ENCODE measurements at places on chromosomes 3 and 15. TPM values are rescaled to one million over a fixed set of nuclear protein-coding genes. Genes with fewer than 3 reads are reported as not detected.

- H3K27me3 ChIP-seq = no peaks in the 10 kb centered on the region
- no peaks in the 10 kb centered on the region for H3K36me3 ChIP-seq
- no peaks in the 10 kb centered on the region for H3K4me1 ChIP-seq
- H3K4me3 ChIP-seq = no peak overlapping the region
- no peak for DNase-seq
Measured at GRCh38 chr3:152105446-152105845, 163.3 kb upstream of the MBNL1 start.

DNA sequence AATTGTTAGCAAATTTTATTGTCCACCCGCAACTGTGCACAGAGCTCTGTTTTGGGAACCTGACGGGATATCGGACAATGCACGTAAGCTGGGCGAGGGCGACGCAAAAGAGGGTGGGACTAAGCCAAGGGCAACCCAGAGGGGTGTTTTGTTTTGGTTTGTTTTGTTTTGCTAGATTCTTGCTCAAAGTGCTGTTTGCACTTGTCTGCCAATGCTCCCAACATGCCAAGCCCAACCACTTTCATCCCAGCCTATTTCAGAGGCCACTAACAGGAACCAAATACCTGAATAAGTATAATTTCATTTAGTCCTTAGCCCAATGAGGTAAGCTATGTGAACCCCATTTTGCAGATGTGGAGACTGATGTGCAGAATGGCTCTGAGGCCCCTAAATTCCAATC is 9.7 kb upstream of the CMTM7 start:
- no peaks in the 10 kb centered on the region for H3K4me1 ChIP-seq
- no peak for DNase-seq
- H3K27ac ChIP-seq = no peak overlapping the region

DNA sequence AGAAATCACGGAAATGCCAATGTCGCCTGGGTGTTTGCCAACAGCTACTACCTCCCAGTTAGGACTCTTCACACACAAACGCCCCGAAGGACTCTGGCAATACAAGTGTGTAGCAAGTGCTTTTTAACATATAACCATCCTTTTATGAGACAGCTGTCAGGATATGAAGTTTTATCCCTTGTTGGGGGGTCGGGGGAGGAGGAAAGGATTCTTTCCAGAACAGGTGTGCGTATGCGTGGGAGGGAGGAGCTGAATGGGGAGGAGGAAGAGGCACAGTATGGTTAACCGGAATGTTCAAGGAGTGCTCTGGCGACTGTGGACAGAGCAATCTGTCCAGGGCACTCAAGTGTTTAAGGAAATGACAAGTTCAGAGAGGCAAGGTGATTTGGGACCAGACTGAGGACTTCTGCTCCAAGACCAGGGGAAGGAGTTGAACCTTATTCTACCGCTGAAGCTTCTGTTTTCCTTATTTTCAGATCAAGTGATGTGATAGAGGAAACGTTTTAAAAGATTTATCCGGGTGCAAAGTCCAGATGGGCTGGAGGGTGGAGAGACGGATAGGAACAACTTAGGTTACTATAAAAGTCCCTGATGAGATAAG is 1.3 kb downstream of the TSPAN3 start:
- H3K4me3 ChIP-seq = peak overlapping the region; percentile 72
- no peaks in the 10 kb centered on the region for H3K36me3 ChIP-seq
- H3K27me3 ChIP-seq = no peaks in the 10 kb centered on the region
- peaks cover 6% of the 10 kb centered on the region for H3K4me1 ChIP-seq
- no peak for DNase-seq

- H3K36me3 ChIP-seq = no peaks in the 10 kb centered on the region
- no peaks in the 10 kb centered on the region for H3K27me3 ChIP-seq
- H3K4me3 ChIP-seq = no peak overlapping the region
- H3K4me1 ChIP-seq = no peaks in the 10 kb centered on the region
Measured at GRCh38 chr3:46222435-46223161, 14.5 kb upstream of the CCR1 start.

GRCh38 chr3:102444101-102444500 is 9.3 kb downstream of the ZPLD1 start:
- no peak for DNase-seq
- no peaks in the 10 kb centered on the region for H3K27me3 ChIP-seq
- no peak overlapping the region for H3K4me3 ChIP-seq
- no peaks in the 10 kb centered on the region for H3K36me3 ChIP-seq
- H3K4me1 ChIP-seq = no peaks in the 10 kb centered on the region

DNA sequence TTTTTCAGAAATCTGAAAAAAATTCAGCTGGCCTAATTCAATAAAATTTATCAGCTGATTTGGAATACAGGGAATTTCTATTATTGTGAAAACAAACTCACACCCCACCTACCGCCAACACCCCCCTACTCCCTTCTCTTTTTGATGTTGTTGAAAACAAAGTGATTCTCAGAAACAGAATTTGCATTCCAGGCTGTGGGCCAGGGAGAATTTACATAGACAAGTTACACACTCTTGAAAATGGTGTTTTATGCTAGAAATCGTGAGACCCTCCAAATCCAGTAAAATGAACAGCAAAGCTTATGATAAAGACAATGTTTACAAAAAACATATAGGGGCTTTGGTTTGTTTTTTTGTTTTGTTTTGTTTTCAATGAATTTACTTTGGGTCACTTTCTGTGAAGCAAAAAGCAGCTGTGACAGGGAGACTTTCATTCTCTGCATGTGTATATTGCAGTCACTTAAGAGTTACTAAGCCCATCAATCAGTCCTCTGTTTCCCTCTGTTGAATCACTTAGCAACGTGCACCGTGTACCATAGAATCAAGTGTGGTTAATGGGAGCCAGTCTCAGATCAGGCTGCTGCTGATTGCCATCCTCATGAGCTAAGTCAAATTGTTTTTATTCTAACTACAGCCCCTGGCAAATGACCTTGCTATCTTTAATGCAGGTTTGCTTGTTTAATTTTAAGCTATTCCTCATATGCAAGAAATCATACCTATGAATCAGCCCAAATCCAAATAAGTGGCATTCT is 159.8 kb downstream of the ALCAM start:
- H3K27ac ChIP-seq = no peak overlapping the region
- no peak for DNase-seq
- no peaks in the 10 kb centered on the region for H3K27me3 ChIP-seq

DNA sequence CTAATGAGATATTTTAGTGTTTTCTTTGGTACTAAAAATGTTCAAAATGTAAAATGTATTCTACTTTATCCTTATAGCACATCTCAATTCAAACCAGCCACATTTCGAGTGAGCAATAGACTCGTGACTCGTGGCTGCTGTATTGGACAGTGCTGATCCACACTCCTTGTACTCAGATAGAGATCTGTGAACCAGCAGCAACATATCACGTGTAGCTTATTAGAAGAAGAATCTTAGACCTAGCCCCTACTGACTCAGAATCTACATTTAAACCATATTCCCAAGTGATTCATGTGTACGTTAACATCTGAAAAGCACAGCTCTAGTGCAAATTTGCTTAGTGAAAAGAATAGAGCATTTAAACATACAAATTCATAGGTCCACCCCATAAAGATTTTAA is 130.9 kb downstream of the IL1RAP start:
- no peaks in the 10 kb centered on the region for H3K36me3 ChIP-seq
- H3K4me1 ChIP-seq = peaks cover 9% of the 10 kb centered on the region
- no peaks in the 10 kb centered on the region for H3K27me3 ChIP-seq

DNA sequence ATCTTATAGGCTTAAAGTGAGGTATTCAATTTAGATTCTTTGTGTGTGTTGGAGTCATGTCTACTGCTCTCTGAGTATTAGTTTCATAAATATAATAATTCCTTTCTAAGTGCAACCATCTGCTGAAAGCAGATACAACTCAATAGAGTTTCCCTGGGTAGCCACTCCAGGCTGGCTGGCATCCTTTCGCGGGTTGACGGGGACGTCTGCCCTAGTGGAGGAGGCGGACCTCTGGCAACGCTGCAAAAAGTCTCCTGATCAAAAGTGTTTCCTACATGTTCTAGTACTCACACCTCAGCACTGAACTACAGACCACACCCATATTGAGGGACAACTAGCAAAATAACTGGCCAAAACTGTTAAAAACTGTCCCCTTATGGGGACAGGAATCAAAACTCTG is 2.5 kb downstream of the MOBP start:
- H3K27me3 ChIP-seq = no peaks in the 10 kb centered on the region
- H3K36me3 ChIP-seq = no peaks in the 10 kb centered on the region
- DNase-seq = no peak
- H3K4me3 ChIP-seq = no peak overlapping the region
- H3K4me1 ChIP-seq = peaks cover 5% of the 10 kb centered on the region
- no peak overlapping the region for H3K27ac ChIP-seq

ETV5 gene
- total RNA-seq = 31.9 TPM

HRG gene
- total RNA-seq = 0.15 TPM

EHHADH gene
- total RNA-seq = 2.9 TPM

BNC1 gene
- 0.99 TPM for total RNA-seq

- H3K4me3 ChIP-seq = no peak overlapping the region
- H3K27me3 ChIP-seq = no peaks in the 10 kb centered on the region
- H3K27ac ChIP-seq = no peak overlapping the region
- H3K4me1 ChIP-seq = peaks cover 9% of the 10 kb centered on the region
Measured at GRCh38 chr15:61524086-61524485, 295.0 kb upstream of the RORA start.

DNA sequence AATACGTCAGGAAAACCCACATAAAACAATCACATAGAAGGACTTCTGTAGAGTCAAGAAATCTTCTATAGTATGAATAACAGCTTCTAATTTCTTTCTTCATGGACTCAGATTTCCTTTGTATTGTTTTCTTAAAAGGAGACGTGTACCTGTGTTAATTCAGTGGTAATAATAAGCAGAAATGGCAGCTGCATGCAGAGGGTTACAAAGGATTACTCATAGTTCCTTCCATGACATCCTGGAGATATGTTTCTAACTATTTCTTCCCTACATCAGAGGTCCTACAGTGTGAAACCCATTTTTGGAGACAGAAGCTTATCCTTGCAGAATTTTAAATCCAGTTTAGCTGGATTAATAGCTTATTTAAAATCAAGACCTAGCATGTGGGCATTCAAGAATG is 36.1 kb downstream of the FBXL22 start:
- H3K4me3 ChIP-seq = no peak overlapping the region
- no peak for DNase-seq
- no peaks in the 10 kb centered on the region for H3K27me3 ChIP-seq
- H3K4me1 ChIP-seq = no peaks in the 10 kb centered on the region

DNA sequence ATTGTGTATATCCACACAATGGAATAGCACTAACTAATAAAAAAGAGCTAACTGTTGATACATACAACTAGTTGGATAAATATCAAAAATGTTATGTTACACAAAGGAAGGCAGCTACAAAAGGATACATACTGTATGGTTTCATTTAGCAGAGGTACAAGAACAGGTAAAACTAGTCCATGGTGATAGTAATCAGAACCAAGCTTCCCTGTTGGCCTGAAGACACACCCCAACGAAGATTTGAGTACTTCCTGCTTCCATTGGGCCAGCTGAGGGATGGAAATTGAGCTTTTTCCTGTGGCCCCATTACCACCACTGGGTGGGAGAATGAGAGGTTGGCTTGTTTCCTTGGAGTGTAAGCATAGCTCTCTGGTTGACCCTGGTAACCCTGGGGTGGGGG is 117.3 kb upstream of the CADPS start:
- DNase-seq = no peak
- no peaks in the 10 kb centered on the region for H3K36me3 ChIP-seq
- no peak overlapping the region for H3K4me3 ChIP-seq
- no peak overlapping the region for H3K27ac ChIP-seq

LRRN1 gene
- total RNA-seq = 199 TPM

CCR9 gene
- total RNA-seq = not detected

KCNAB1 gene
- total RNA-seq = 2.4 TPM

- no peak overlapping the region for H3K4me3 ChIP-seq
- no peaks in the 10 kb centered on the region for H3K36me3 ChIP-seq
- no peaks in the 10 kb centered on the region for H3K27me3 ChIP-seq
- H3K27ac ChIP-seq = no peak overlapping the region
Measured at GRCh38 chr3:123344175-123344906, 104.5 kb downstream of the ADCY5 start.

DNA sequence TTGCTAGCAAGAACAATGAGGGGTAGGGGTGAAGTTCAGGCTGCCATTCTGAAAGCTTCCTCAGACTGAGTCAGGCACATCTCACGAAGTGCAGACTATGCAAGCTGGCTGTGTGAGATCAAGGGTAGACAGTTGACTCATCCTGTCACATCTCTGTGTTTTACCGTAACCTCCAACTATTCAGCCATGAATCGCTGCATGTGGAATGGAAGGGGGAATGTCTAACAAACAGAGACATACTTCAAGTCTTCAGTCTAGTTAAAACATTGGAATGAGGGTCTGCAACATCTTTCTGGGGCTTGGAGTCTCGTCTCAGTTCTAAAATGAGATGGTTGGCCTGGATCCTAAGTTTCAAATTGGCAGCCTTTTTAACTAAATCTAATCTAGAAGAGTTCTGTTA is 25.9 kb downstream of the AGTR1 start:
- no peak overlapping the region for H3K27ac ChIP-seq
- H3K27me3 ChIP-seq = no peaks in the 10 kb centered on the region
- no peak overlapping the region for H3K4me3 ChIP-seq
- H3K4me1 ChIP-seq = no peaks in the 10 kb centered on the region
- H3K36me3 ChIP-seq = no peaks in the 10 kb centered on the region
- DNase-seq = no peak

UTS2B gene
- not detected for total RNA-seq

- H3K4me3 ChIP-seq = no peak overlapping the region
- no peaks in the 10 kb centered on the region for H3K36me3 ChIP-seq
- H3K27me3 ChIP-seq = no peaks in the 10 kb centered on the region
- no peak overlapping the region for H3K27ac ChIP-seq
- H3K4me1 ChIP-seq = no peaks in the 10 kb centered on the region
- no peak for DNase-seq
Measured at GRCh38 chr3:73442886-73443285, 181.9 kb downstream of the PDZRN3 start.

DNA sequence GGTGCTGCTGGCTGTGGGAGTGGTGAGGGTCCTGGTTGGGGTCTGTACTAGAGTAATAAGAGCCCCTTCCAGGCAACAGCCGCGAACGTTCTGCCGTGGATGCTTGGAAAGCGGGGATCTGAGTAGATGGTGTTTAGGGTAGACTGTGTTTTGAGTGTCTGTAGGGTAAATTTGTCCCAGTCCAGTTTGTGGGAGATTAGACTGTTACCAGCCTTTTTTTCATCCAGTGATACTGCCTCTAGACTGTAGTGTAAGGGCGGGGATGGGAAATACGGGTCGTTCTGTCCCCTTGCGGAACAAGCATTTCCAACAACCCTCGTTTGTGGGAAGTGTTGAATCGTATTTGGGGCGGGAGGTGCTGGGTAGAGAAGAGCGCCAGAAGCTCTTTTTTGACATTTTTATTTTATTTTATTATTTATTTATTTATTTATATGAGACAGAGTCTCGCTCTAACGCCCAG is 424 bp downstream of the HAUS2 start:
- H3K36me3 ChIP-seq = peaks cover 3% of the 10 kb centered on the region
- H3K4me3 ChIP-seq = peak overlapping the region; percentile 97
- peak overlapping the region; percentile 97 for H3K27ac ChIP-seq
